ENCODE measurements at places on chromosomes 3 and 15.
A peak's percentile ranks its signal among the peaks of the same experiment; 100 is the strongest.

DNA sequence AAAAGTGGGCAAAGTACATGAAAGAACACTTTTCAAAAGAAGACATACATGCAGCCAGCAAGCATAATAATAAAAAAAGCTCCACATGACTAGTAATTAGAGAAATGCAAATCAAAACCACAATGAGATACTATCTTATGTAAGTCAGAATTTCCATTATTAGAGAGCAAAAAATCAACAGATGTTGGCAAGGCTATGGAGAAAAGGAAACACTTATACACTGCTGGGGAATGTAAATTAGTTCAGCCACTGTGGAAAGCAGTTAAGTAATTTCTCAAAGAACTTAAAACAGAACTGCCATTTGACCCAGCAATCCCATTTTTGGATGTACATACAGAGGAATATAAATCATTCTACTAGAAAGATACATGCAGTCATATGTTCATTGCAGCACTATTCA, 360.7 kb downstream of the NSUN3 start:
- no peak for DNase-seq

DNA sequence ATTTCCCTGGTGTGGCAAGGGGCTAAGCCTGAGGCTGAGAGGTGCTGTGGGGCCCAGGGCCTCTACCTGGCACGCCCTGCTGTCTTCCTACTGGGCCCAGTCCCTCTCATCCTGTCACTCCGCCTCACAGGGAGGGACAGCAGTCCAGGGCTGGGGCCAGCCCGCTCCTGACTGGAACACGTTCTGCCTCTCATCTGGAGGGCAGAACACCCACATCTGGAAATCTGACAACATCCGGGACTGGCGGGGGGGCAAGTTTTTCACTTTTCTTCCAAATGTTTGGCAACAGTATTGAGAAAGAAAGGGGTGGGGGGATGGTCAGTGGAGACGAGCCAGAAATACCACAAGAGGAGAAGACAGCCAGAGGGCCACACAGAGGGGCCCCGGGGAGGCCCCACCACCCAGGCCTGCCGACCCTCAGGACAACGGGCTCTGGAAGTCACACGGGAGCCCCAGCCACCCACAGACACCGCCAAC, 1.8 kb upstream of the MYL3 start:
- DNase-seq, result no peak

GRCh38 chr3:190695225-190695624, 167.3 kb downstream of the GMNC start:
- no peak for DNase-seq

GRCh38 chr15:89967881-89968280, 33.2 kb upstream of the ZNF710 start:
- DNase-seq, result no peak

DNA sequence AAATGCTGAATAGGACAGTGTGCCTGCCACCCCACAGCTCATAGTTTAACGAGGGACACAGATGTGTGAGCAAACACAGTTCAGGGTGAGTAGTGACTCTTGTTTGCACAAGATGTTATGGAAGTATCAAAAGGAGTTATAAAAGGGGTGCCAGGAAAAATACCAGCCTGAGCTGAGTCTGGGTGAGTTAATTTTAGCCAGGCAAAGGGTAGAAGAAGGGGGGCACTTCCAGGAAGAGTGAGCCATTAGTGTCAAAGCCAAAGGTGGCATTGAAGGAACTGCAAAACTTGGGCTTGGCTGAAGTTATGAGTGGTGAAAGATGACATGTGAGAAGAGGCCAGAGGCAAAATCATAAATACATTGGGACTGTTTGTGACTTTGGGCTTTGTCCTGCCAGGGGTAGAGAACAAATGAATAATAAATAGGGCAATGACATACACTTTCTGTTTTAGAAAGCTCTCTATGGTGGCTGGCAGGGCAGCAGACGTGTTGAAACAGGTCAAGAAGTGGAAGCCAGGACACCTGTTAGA, 1.9 kb upstream of the SPPL2A start:
- no peak for DNase-seq

GRCh38 chr15:87523516-87523915, 733.0 kb downstream of the NTRK3 start:
- no peak for DNase-seq

- DNase-seq, result no peak
Observed at GRCh38 chr3:188491276-188491687, 337.3 kb downstream of the LPP start.

DNA sequence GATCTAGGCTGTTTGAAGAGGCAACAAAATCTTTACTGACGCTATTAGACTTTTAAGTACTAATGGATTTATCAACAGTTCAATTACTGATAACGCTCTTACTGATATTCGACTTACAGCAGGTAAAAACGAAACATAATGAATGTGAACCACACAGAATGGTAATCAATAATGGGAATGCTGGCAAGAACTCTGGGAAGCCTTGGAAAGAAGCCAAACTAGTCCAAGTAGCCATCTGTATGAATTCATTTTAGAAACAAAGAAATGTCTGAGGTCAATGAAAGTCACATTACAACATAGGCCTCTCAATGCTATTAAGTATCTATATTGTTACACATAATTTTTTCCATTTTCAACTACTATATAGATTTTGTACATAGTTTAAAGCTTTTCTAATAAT, 130.0 kb downstream of the DMXL2 start:
- no peak for DNase-seq

- DNase-seq, result peak; percentile 69
Observed at GRCh38 chr15:85380812-85381642, 624 bp downstream of the AKAP13 start.

DNA sequence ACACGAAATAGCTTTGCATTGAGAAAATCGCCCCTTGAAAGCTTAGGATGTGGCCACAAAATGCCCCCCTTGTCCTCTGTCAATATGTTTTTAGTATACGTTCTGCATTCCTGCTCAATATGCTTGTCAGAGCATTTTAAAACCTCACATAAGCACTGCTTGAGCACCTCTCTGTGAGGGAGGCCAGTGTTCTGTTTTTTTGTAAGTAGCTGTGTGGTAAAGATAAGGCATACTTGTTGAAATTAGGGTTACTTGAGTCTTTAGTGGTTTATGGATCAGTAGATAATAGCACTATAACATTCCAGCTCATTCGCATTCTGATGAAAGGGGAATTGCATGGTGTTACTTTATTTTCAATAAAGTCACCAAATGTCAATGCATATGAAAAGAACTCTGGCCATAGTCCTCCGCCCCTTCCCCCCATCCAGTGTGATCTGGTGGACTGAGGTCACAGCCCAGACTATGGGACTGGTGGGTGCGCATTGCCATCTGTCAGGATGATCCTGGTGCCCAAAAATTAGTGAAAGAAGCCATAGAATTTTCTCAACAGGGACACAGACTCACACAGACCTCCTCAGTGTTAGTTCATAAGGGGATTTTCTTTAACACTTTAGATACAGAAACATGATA, 33.1 kb downstream of the IL1RAP start:
- DNase-seq, result no peak

DNA sequence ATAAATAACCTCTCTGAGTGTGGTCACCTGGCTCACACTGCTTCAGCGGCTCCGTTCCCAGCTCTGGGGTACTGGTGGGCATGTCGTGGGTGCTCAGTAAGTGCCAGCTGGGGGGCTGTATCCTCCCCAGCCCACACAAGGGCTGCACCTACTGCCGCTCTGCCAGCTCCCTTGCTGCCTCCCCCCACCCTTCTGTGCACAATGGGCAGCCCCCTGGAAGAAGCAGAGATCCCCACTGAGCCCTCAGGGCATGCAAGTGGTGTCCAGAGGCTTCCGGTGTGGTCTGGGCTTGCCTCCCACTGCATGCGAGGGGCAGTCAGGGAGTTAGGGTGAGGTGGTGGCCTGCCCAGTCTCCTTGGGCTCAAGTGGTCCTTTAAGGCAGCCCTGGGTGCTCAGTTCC, 58.3 kb upstream of the TRPM1 start:
- DNase-seq, result no peak

- no peak for DNase-seq
Observed at GRCh38 chr3:1330107-1330506, 237.3 kb downstream of the CNTN6 start.

DNA sequence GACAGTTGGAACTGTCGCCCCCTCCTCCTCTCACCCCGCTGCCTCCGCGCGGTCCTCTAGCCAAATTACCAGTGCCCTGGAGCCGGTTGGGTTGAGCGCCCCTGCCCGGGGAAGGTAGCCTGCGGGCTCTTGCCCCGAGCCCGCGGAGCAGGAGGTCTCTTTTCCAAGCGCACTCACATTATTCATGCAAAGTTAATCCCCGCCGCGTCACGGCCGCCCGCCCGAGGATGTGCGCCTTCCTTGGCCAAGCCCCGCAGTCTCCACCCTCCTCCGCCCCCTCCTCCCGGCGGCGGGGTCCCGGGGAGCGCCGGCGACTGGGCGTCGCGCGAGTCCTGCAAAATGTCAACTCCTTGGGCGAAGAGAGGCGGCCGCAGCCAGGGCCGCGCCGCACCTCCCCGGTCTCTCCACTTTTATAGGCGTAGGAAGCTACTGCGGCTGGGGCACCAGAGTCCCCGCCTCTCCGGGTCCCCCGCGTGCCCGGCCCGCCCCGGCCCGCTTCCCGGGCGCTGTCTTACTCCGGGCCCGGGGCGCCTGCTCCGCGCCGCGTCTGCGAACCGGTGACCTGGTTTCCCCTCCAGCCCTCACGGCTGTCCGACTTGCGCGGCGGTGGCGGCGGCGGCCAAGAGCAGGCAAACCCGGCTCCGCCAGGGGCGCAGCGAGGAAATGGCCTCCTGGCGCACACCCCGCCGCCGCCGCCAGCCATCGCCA, at the start of gene THRB:
TSS of gene THRB (minus strand) at position 233 of the 708 bp plus-strand sequence.
- DNase-seq, result no peak

- no peak for DNase-seq
Observed at GRCh38 chr3:184171562-184171961, 3.1 kb upstream of the AP2M1 start.

DNA sequence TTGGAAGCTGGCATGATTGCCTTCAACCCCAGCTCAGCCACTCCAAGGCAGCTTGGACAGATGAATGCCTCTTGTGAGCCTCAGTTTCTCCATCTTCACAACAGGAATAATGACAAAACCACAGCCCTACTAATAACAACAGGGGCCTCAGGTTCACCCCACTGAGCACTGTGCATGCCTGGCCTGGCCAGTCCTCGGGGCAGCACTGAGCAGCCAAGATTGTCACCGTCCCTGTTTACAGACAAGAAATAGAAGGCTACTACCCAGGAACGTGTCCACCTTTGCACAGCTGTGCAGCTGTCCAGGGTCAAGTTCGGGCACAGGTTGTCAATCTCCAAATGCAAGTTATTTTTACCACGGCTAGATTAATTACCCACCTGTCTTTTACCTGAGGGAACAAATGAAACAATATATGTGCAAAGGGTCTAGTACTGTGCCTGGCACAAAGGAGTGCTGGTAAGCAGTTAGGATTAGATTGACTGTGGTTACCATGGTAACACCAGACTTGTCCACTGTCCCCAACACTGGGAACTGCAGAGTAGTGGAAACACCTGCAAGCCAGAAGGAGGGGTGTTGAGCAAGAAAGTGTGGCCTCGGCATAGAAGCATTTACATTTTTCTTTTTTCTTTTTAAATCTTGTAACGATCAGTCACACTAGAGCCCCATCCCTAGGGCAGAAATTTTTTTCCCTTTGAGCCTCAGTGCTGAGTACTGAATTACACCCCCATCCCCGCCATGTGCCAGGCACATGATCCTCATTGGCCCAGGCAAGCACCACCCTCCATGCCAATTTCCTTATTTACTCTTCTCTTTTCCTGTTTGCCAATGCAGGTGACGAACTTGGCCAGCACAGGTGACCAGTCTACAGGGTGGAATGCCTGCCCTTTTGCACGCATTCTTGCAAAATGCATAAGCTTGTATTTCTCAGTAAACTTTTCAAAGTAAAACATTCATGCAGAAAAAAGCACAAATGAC, 66.3 kb upstream of the SLC6A6 start:
- DNase-seq, result no peak

DNA sequence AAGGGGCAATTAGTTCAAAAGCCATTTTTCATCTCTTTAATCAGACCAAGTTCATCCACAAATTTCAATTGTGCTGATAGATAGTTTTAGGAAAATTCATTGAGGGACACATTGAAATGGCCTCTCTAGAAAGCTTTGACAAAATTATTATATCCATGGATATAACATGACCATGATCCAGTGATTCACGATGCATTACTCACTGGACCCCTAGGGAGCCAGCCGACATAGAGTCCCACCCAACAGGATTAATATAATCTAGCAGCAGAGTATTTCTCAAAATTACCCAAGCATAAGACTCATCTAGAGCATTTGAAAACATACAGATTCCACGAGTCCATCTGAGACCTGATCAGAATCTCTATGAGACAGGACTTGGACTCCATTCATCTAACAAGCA, 100.3 kb downstream of the FRMD5 start:
- no peak for DNase-seq

DNA sequence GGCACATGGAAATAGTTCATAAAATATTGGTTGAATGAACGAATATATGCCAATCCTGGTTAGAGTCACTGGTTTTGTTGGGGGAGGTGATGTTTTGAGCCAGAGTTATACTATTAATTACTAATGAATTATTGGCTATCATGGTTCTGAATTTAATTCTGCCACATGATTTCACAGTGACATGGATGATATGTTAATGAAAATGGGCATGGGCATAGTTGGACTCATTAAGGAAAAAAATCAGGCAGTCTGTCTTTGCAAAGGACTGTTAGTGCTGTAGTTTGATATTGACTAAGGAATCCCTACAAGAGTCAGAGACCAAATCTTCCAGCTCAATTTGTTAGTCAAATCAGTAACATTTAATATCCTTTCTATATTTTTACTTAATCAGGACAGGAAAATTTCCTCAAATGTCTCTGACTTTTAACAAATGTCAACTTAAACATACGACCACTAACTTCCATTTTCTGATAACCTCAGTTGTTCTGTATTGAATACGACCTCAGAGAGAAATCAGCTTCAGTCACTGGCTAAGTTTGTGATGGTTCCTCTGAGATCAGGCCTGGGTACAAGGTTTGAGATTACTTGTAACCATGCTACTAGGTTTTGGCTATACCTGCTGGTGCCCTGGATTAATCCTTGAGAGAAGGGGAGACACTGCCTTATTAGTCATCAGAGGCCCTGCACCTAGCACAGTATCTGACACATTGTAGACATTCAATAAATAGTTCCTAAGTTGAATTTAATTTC, 13.3 kb downstream of the NFKBIZ start:
- no peak for DNase-seq

- DNase-seq, result no peak
Observed at GRCh38 chr15:36291501-36291900, 287.9 kb upstream of the CDIN1 start.

DNA sequence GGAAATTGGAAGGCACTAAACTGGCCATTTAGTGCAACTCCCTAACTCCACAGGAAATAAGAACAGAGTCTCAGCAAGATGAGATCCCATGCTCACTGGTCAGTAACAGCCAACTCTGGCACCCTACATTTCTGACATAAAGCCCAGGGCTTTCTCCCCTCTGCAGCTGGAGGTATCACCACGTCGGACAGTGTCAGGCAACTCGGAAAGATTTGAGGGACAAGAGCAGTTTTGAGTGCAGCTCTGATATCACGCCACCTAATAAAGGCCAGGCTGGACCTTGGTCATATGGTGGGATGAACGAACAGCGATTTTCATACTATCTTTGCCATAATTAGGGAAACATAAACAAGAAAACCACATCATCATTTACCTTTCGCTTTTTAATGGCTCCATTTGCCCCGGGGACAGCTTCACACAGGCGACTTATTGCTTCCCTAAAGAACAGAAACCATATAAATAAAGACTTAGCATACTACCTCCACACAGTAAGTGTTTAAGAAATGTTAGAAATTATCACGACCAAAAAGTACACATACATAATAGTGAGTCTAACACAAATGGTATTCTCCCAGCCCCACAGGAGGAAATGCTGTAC, 12.5 kb downstream of the EID1 start:
- no peak for DNase-seq

- DNase-seq, result no peak
Observed at GRCh38 chr3:142056656-142057330, 92.6 kb downstream of the TFDP2 start.
